Inflammatory macrophage treated with lipopolysaccharide for 1 hour (primary cell): ENCODE measurements at places on chromosomes 6 and 20.
A peak's percentile ranks its signal among the peaks of the same experiment; 100 is the strongest.

DNA sequence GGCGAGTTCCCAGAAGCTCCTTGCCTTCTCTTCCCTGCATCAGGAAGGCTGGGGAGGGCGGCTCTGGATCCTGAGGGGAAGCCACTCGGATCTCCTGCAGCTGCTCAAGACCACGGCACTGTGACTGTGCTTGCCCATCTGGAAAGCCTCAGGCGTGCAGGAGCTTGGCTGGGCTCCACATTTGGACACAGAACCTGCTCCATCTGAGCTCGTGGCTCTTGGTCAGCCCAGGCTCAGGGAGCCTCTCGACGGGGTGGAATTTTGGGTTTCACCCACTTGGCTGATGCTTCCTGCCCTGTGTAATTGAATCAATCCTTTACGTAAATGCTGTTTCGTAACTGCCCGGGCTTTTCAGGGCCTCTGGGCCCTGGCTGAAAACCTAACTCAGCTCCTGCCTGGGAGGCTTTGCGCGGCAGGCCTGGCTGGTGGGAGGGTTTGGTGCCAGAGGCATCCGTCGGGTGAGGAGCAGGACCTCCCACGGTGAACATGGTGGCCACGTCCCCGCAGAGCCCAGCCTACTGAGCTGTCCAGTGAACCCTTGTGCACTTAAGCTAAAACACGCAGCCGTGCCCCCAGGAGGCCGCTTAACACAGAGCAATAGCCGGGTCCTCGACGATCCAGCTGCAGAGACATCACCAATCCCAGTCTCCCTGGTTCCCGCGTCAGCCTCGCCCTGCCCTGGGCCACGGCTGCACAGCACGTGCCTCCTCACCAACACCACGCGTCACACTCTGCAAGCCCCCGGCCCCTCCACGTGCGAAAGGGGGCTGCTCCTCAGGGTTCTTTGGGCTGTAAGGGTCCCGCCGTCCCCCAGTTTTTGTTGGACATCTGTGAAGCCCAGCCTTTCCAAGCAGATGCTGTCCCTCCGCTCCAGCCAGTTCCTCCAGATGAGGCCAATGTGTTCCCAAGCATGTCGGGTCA is 241.0 kb downstream of the DLL1 start:
- DNase-seq = peak; percentile 95

DNA sequence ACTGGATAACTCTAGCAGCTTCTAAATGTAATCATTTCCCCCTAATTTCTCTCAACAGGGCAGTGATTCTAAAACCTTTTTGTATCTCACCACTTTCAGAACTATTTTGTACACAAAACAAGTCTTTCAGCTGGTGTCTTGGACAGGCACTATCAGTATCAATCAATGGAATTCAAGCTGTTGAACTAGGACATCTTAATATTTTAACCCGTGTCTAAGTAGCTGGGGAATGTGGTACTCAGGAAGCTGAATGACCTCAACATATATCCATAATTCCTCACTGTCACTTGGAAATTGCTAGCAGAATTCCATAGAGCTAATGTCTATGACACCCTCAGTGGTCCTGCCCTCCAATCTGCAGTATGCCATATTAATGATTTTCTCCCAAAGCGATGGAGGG is 24.5 kb downstream of the ADAT2 start:
- no peak for DNase-seq

DNA sequence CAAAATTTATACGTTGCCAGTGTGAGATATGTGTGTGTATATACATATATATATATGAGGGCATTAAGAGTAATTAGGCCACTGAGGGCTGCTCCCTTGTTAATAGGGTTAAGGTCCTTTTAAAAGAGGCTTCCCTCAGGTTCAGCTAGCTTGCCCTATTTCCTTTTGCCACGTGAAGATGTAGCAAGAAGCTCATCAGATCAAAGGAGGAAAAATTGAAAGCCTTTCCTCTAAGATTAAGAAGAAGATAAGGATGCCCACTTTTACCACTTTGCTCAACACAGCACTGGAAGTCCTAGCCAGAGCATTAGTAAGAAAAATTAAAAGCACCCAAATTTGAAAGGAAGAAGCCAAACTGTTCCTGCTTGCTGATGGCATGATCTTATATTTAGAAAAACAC is 33.2 kb upstream of the ISM1 start:
- DNase-seq = no peak

- DNase-seq = peak; percentile 87
These were observed 31.9 kb downstream of the NTSR1 start for GRCh38 chr20:62740286-62741141.

- DNase-seq = no peak
These were observed 911.4 kb upstream of the FLRT3 start for GRCh38 chr20:15248618-15249395.
